ENCODE measurements at places on chromosomes 16 and 17.

- no peak for DNase-seq
These were observed 58.3 kb downstream of the WIPI1 start for GRCh38 chr17:68398691-68399637.

DNA sequence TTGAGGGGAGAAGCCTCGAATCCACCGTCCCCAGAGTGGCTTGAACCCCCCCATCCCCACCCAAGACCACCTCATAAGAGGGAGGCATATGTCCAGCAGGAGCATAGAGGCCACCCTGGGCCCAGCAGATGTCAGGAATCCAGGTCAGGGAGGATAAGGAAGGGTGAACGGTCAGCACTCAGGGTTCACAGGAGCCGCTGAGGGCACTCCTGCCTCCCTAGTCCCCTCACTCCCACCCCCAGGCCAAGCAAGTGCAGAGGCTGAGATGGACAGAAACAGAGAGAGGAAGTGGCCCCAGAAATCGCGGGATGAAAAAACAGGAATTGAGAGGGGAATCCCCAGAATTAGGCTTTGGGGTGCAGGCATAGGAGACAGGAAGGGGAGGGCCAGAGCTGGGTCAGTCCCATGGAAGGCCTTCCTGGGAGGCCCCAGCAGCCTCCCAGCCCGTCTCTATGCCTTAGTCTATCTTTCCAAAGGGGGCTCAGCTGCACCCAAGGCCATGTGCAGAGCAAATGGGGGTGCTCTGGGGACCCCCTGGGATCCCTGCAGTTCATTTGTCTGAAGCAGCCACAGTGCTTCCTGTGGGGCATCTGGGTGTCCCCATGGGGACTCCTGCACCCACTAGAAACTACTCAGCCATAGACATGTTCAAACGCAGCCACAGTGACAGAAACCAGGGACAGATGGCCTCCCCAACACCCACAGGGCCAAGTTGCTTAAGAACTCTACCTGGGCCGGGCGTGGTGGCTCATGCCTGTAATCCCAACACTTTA, 1.7 kb downstream of the CMTM3 start:
- DNase-seq, result no peak

GRCh38 chr17:56697190-56697589, 103.7 kb downstream of the NOG start:
- DNase-seq, result no peak

GRCh38 chr16:82201351-82201750, 31.3 kb upstream of the MPHOSPH6 start:
- no peak for DNase-seq

GRCh38 chr16:3148256-3149192, 13.7 kb downstream of the ZNF213 start:
- no peak for DNase-seq

DNA sequence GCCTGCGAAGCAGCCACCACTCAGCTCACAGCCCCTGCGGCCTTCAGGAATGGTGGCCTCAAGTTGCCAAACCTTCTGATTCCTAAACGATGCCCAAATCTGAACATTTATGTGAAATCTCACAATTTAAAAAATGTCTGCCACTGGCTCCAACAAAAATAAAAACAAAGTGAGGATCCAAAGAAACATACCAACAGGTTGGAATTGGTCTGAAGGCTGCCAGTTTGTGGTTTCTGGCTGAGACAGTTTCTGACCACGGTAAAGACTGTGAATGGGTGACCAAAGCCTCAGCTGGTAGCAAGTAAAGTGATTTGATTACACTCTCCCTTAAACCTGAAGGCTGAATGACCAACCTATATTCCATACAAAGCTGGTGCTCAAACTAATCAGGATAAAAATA, 24.9 kb downstream of the LITAFD start:
- DNase-seq, result no peak

GRCh38 chr16:78987666-78988065, 612.9 kb downstream of the MAF start:
- no peak for DNase-seq

- DNase-seq, result no peak
These were observed 23.3 kb upstream of the ANKRD40CL start for GRCh38 chr17:50790618-50791017.

- DNase-seq, result no peak
These were observed 10.2 kb downstream of the MAP3K14 start for GRCh38 chr17:45306623-45307022.

Data from kidney epithelial cell (primary cell).